ENCODE measurements at places on chromosomes 2 and 18. TPM values are rescaled to one million over a fixed set of nuclear protein-coding genes. Genes with fewer than 3 reads are reported as not detected.

Gene ABCG5
- polyA plus RNA-seq, result 0.38 TPM

Gene AQP4
- 0.24 TPM for polyA plus RNA-seq

Gene LIPT1
- polyA plus RNA-seq, result 6.1 TPM

Gene POTEC
- polyA plus RNA-seq, result not detected

Gene RNF144A
- polyA plus RNA-seq, result 27.8 TPM

Gene IMPACT
- 25.2 TPM for polyA plus RNA-seq

Gene EVX2
- polyA plus RNA-seq, result not detected

Gene WDCP
- 15.7 TPM for polyA plus RNA-seq

Gene DYSF
- not detected for polyA plus RNA-seq

Gene KCNG2
- not detected for polyA plus RNA-seq

Gene ST6GAL2
- 21.8 TPM for polyA plus RNA-seq

Measured in neural cell (in vitro differentiated cells).